GM03348 (cell line): ENCODE measurements at places on chromosomes 6 and 20.

DNA sequence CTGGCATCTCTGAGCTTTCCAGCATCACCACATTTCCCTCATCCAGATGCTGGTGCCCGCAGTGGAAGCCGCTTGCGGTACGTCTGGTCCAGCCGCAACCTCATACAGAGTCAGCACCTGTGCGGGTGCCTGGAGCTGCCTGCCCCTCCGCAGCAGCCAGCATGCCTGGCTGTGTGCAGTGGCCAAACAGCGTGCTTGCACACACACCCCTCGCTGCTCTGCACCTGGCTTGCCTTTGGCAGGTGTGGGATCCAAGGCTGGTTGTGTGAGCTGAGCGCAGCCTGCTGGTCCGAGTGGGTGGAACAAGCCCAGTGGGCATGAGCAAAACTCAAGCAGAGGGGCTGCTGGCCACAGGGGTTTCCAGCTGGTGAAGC lies 3.1 kb upstream of the HINT3 start:
- no peak for DNase-seq

DNA sequence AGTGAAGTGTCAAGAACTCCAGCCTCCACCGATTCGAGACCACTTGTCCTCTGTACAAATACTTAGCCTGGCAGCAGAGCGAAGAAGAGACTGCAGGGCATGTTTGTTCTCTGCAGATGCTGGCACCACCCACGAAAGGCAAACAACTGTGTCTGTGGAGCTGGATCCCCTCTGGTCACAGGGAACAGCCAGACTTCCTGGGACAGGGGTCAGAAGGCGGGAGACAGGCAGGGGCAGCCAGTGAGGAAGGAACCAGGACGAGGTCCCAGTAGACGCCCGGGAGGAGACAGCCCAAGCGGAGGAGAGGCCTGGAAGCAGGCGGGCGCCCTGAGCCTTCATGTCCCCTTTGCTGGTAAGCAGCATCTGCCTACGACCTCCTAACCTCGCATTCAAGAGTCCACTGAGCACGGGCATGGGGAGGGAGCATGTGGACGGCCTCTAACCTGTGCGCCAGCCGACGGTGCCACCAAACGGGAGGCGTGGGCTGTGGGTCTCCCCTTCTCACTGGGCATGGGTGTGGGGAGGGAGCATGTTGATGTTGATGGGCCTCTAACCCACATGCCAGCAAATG lies 265.5 kb downstream of the DLL1 start:
- DNase-seq = no peak

DNA sequence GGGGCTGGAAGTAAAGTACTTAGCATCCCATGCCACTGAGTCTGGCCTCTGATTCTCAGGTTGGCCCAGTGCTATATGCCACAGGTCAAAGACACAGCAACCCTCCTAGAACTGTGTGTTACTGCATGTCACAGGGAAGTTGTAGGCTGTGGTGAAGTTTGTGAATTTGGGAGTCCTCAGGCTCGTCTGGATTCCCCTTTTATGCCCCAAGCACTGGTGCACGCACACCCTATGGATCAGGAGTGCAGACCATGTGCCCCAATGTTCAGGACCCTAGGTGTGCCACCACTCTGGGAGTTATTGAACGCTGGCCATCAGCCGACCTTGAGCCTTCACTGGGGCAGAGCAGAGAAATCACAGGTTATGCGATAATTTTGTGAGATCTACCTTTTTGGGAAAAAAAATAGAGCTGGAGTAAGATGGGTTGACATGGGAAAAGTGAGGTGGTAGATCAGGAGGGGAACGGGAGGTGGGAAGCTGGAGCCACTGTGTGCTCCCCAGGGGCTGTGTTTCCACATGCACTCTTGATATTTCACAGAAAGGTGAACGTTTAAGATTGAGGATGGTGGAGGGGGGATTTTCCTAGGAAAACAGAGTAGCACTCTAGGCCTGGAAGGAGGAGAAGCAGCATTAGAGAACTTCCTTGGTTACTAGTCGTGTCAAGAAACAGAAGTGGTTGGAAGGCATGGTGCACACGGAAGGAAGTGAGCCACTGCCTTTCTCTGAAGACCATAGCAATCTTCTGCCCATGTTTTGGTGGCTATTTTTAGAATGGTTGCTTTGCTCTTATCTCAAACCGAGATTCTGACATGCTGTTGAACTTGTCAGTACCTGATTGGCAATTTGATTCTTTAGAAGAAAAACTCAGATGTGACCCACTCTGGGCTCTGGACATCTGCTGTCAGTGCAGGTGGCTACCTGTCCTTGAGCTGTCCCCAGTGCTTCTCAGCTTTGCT lies 44.1 kb downstream of the DUSP22 start:
- DNase-seq = no peak

DNA sequence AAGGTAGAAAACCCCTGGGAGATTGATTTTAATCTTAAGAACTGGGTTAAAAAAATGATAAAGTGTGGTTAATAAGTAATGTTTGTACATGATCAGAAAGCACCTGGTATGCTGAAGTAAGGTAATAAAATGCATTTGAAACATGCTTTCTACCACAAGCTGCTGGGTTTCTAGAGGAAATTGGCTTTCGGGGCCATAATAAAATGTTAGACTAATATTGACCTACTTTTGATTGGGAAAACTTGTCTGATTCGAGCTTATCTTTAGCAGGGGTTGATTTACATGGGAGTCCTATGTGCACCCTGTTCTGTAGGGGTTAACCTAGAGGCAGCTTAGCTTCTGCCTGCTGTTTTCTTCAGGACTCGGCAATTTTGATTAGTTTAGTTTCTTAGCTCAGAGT lies 50.5 kb downstream of the CRYBG1 start:
- DNase-seq = no peak

DNA sequence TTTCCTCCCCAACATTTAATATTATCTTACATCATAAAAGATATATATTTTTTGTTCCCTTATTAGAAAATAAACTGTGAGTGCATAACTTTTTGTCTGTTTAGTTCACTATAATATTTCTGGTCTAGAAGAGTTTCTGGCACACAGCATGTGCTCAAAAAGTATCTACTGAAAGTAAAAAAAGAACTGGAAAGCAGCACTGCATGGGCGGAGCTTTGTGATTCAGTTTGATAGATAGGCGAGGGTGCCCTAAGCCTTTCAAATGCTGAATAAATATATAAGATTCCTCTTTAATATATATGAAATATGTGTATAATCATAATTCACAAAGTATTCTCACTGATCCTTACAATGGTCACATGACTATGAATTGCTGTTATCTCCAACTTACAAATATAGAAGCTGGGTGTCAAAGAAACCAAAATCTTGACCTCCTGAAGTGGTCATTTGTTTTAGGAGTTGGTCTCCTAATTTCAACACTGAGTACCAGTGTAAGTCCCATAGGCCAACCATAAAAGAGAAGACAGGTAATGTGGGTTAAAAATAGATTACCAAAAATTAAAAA lies 50.8 kb downstream of the OR2B2 start:
- DNase-seq = no peak

DNA sequence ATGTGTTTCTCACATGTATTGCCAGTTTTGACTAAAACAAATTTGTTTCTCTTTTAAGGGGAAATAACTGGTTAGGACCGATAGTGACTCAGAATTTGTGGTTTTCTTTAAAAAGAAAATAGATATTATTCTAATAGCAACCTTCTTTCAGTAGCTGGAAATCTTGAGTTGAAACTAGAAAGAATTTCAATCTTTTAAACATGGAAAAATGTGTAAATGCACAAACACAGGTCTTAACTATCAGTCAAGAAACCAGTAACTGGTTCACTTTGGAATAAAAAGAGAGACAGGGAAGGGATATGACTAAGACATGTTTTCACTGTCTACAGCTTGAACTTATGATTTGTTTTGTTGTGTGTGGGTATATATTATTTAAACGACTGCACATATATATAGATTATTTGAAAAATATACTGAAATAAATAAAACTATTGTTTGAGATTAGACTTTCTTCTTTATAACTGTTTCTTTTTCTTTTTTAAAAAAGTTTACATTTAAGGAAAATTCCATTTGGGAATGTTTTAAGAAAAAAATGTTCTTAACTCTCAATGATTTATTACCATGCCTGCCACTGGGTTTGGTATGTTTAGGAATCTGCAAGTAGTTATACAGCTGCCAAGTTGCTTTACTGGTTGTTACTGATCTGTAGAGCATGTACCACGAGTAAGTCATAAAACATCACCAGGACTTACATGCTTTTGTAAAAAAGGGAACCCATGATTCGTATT lies 753.3 kb upstream of the MARCKS start:
- peak; percentile 49 for DNase-seq

GRCh38 chr20:47146686-47147085 lies 209.8 kb downstream of the ZMYND8 start:
- DNase-seq = peak; percentile 68

- DNase-seq = peak; percentile 95
These were observed 10.1 kb upstream of the PYGB start for GRCh38 chr20:25237610-25238318.
